ENCODE measurements at places on chromosomes 4 and X. TPM values are rescaled to one million over a fixed set of nuclear protein-coding genes. Genes with fewer than 3 reads are reported as not detected.
A peak's percentile ranks its signal among the peaks of the same experiment; 100 is the strongest.

- DNase-seq = no peak
These were observed 54.1 kb upstream of the GABRE start for GRCh38 chrX:152028579-152028978.

DNA sequence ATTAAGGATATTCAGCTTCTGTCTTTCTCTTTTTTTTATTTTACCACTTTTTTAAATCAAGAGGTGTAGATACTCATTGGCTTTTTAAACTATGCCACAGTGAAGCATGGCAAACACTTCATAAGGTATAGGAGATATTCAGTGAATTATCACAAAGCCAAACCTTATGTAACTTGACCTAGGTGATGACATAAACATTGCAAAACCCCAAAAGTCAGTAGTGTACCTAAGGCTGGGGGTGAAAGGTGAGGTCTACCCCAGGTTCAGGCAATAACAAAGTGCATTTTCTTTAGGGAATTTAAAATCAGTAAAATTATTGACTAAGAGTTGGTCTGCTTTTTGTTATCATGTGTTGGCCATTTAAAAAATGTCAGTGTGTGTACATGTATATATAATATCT is 39.1 kb downstream of the CDKL5 start:
- DNase-seq = no peak

DNA sequence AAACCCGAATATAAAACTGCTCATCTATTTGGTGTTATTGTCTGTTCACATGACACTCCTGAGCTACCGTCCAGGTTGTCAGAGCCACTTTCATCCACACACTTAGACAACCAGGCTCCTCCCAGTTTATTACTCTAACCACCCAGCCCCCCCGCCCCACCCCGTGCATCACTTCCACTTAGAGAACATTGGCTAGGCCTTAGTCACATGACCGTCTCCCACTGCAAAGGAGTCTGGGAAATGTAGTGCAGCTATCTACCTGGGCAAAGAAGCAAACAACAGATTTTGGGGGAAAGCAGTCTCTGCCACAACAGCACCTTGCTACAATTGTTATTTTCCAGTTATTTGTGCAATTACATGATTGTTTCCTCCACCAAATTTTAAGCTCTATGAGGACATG is 57.6 kb upstream of the RBPJ start:
- DNase-seq = no peak

GRCh38 chr4:121375262-121375661 is 5.6 kb downstream of the QRFPR start:
- DNase-seq = no peak

DNA sequence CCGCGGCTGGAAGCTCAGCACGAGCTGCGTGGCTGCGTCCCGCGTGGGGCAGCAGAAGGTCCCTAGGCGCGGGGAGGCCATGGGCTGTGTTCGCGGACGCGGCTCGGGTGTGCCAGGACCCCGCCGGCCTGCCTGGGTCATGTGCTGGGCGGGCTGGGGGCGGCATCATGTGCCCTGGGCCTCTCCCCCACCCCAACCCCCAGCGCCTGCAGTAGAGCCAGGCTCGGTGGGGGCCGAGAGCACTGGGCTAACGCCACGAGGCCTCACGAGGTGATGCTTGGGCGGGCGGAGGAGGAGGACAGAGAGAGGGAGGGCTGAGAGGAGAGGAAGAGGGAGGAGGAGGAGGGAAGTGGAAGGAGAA is at the start of gene GPR143:
TSS of gene GPR143 (minus strand) at position 111 of the 361 bp plus-strand sequence. CDS start at position 81, 30 bp downstream.
- no peak for DNase-seq

DNA sequence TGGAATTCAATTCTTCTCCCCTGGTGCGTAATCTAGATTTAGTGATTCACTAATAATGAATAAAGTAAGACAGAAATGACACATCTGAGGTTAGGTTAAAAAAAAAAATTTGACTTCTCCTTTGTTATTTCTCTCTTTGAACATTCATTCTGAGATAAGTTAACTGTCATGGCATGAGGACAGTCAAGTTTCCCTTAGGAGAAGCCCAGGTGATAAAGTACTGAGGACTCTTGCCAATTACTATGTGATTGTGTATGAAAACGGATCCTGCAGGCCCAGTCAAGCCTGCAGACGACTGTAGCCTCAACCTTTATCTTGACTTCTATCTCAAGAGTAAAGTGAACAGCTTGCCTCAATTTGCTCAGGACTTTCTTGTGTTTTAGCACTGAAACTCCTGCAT is 293.2 kb downstream of the PRR32 start:
- DNase-seq = no peak

DNA sequence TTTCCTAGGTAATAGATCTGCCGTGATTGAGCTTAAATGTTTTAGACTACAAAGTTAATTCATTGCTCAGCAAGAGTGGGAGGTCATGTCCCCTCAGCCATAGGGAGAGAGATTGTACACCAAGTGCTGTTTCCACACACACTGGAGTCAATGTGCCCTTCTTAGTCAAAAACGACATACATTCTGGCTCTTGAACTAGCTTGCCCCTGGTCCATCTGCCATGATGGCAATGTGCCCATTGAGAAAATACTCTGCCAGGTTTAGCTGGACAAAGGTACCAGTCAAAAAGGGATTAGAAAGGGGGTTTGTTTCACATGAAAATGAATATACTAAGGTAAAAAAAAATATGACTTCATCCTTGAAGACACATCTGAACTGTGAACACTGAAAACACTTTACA is 377.1 kb upstream of the ADGRL3 start:
- no peak for DNase-seq

- peak; percentile 82 for DNase-seq
These were observed 82.3 kb upstream of the CD99 start for GRCh38 chrX:2608638-2609430.

DNA sequence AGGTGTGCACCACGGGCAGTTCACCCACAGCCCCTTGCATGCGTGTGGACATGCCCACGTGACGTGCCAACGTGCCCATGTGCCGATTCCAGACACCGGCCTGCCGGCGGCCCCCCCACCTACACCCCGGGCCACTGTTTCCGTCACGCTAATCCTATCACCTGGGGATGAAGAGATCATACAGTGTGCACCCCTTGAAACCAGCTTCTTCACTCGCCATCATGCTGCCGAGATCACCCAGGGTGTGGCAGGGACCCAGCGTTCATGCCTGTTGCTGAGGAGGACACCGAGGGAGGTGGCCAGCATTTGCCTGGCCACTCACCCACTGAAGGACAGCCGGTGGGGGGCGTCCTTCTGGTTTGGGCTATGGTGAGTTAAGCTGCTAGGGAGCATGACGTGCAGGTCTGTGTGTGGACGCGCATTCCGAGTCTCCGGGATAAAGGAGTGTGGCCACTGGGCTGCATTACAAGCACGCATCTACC is 14.1 kb downstream of the CTBP1 start:
- no peak for DNase-seq

- DNase-seq = no peak
These were observed 326.8 kb downstream of the INPP4B start for GRCh38 chr4:142519342-142519741.

DNA sequence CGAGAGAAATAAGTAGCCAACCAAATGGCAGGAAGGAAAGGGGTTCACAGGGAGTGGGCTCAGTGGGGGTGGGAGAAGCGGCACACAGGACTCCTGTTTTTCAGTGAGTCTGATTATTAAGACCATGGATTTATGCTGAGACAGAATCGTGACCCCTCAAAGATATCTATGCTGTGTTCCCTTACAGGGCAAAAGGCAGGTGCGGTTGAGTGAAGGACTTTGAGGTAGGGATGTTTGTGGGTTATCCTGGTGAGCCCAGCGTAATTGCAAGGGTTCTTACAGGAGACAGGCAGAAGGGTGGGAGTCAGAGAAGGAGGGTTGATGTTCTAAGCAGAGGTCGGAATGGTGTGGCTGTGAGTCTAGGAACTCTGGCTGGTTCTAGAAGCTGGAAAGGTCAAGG is 73.0 kb downstream of the EVC start:
- no peak for DNase-seq

GRCh38 chrX:129071390-129071789 is 451.9 kb downstream of the SMARCA1 start:
- no peak for DNase-seq

GRCh38 chrX:56726605-56727004 is 2.4 kb upstream of the NBDY start:
- no peak for DNase-seq

DNA sequence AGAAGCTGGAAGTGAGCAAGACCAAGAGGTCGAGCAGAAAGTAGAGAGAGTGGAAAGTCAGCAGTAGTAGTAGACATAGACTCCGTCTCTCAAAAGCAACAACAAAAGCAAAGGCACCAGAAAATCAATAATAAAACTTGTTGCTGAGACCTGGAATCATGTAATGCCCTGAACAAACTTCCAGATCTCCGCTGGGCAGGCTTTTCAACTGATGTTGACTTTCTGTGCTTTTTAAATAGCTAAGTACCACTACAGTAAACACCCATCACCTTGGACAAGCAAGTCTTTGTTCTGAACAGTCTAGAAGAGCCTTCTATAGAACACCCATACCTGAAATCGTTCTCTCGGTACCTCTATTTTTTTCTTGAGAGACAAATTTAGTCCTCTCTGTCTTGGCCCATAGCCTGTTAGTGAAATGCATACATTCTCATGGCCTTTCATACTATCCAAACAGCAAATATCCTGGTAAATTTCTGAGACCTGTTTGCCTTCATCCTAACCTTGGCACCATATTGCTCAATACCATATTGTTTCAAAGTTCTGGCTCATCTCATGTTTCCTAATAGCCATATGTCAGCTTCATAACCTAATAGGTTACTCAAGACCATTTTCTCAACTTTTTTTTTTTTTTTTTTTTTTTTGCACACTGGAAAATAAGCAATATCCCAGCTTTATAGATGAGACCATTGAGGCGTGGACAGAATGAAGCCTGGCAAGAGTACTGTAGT is 200.6 kb upstream of the RBPJ start:
- no peak for DNase-seq

- no peak for DNase-seq
These were observed 418 bp downstream of the TAB3 start for GRCh38 chrX:30888526-30889146.

- no peak for DNase-seq
These were observed 68.2 kb downstream of the HEPH start for GRCh38 chrX:66232296-66232695.

- DNase-seq = no peak
These were observed 73.8 kb upstream of the MXD4 start for GRCh38 chr4:2335729-2336101.

Gene SMR3B
- total RNA-seq = not detected

Gene USP27X
- total RNA-seq = 2.5 TPM

Gene TMEM35A
- total RNA-seq = not detected

Gene PDGFC
- total RNA-seq = 0.40 TPM

Gene GRIA3
- total RNA-seq = 0.34 TPM
